ENCODE measurements at places on chromosomes 12 and 14. TPM values are rescaled to one million over a fixed set of nuclear protein-coding genes. Genes with fewer than 3 reads are reported as not detected.

P2RX4 gene
- total RNA-seq, result 119 TPM

TMEM132C gene
- total RNA-seq, result 0.48 TPM

AKAP3 gene
- 6.6 TPM for total RNA-seq

ZNF385A gene
- total RNA-seq, result 11.6 TPM

PTCSC3 gene
- not detected for total RNA-seq

GRCh38 chr14:24441485-24441884, 1.1 kb downstream of the SDR39U1 start:
- DNase-seq, result no peak

GRCh38 chr12:105929192-105929591, 209.6 kb downstream of the NUAK1 start:
- no peak for DNase-seq

DNA sequence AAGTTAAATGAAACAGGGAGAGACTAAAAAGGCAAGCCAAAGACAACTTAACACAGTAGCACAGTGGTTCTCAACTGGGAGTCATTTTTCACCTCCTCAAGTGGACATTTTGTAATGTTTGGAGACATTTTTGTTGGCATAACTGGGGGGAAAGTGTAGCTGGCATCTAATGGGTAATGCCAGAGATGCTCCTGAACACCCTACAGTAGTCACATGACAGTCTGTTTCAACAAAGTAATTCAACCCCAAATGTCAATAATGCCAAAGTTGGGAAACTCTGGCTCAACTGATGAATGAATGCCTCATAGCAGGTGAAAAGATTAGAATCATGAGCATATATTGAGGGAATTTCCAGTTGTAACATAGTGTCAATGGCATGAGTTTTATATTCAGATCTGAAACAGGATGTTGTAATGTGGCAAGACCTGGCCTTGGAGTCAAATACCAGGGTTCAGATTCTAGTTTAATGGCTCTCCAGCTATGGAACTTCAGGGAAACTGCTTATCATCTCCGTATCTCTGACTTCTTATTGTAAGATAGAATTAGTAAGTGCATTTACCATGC, 2.4 kb upstream of the OR4K5 start:
- DNase-seq, result no peak

GRCh38 chr12:56873382-56873781, 60.8 kb downstream of the SDR9C7 start:
- DNase-seq, result no peak

DNA sequence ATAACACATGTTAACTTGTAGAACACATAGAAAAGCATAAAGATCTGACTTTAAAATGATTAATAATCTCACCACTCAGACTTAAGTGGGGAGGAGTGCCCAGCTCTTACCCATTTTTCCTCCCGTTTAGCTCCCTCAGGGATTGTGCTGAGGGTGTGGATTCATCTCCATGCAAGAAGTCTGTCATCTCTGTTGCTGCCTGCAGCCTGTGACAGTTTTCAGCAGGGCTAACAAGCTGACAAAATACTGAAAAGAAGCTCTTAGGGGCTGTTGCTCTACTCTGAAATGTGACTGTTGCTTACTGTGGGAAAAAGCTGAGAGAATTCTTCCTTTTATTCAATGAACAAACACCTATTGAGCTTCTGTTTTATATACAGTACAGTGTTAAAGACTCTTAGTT, 216.2 kb downstream of the CPNE8 start:
- DNase-seq, result no peak

DNA sequence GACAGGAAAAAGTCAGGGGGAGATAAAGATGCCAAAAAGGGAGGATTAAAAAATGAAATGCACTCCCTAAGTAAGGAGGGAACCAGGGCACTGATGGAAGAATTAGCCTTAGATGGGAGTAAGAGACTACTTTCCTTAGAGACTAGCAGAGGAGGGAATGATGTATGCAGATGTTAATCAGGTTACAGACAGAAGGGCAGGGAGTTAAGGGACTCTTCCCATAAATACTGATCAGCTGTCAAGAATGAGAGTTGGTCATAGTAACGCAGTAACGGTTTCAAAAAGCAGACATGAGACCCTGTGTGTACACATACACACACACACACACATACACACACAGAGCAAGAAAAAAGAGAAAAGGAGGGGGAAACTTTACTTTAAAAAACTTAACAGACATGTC, 93.4 kb downstream of the PHLDA1 start:
- DNase-seq, result no peak

- DNase-seq, result peak; percentile 47
Observed at GRCh38 chr12:49930515-49931288, 19.8 kb upstream of the AQP2 start.

- no peak for DNase-seq
Observed at GRCh38 chr12:128794661-128795529, 28.9 kb downstream of the SLC15A4 start.

GRCh38 chr14:61953602-61954001, 191.4 kb downstream of the SNAPC1 start:
- DNase-seq, result no peak
